Bronchial smooth muscle cell (primary cell): ENCODE measurements at places on chromosomes 4 and X. TPM values are rescaled to one million over a fixed set of nuclear protein-coding genes. Genes with fewer than 3 reads are reported as not detected.

PRKG2 gene
- 13.0 and 20.3 TPM in 2 replicates for total RNA-seq

CITED1 gene
- not detected in 2 replicates for total RNA-seq

LANCL3 gene
- not detected in 2 replicates for total RNA-seq

CPZ gene
- 6.8 and 12.2 TPM in 2 replicates for total RNA-seq

TRPC3 gene
- 0.32 and 0.34 TPM in 2 replicates for total RNA-seq
